ENCODE measurements at places on chromosomes 3 and 15. TPM values are rescaled to one million over a fixed set of nuclear protein-coding genes. Genes with fewer than 3 reads are reported as not detected.

The CLASP2 gene
- 953 TPM for total RNA-seq

The ARL6IP5 gene
- 47.2 TPM for total RNA-seq

The AGTR1 gene
- 0.49 TPM for total RNA-seq

The ALPK3 gene
- total RNA-seq = 0.98 TPM

The COL6A6 gene
- total RNA-seq = 0.49 TPM

The PRSS50 gene
- total RNA-seq = 0.25 TPM

The PRRT3 gene
- 2.5 TPM for total RNA-seq

The SOX2 gene
- total RNA-seq = 72.0 TPM

The MUSTN1 gene
- total RNA-seq = 0.74 TPM

The HRG gene
- not detected for total RNA-seq

The IFT57 gene
- total RNA-seq = 37.4 TPM

The ZNF662 gene
- total RNA-seq = 15.0 TPM

The CHST2 gene
- total RNA-seq = 23.4 TPM

All from temporal lobe (tissue), 4 donors.